CD14-positive monocyte (primary cell): ENCODE measurements at places on chromosomes 6 and 20.

- peak; percentile 10 for DNase-seq
These were observed 9.7 kb downstream of the PTCHD4 start for GRCh38 chr6:48101290-48101689.

DNA sequence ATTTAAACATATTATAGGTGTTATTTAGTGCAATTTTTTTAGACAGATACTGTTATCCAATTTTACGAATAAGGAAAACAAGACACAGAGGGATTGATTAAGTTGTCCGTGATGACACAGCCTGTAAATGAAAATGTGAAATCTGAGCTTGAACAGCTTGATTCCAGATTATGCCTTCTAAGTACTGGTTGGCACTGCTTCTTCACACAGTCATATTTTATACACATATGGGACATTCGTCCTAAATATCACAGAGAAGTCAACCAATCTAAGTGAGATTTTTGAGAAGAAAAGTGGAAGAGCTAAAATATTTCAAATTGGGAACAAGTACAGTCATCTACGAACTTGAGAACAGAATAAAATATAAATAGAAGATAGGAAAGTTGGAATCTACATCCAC is 756.3 kb downstream of the BCKDHB start:
- DNase-seq, result no peak

GRCh38 chr6:104434519-104434918 is 425.2 kb downstream of the HACE1 start:
- DNase-seq, result no peak

DNA sequence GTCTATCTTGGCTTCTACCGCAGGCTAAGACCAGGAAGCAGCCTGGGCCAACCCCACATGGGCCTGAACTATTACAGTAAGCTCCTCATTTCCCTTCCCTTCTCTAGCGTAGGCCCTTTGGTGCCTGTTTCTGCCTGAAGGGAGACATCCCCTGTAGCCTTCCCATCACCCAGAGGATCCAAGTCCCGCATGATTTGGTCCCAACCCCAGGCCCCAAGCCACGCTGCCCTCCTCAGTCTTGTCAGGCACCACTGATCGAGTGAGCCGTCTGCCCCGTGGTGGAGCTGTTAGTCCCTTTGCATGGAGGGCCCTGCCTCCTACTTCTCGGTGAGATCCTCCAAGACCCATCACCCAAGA is 46.4 kb downstream of the EBF4 start:
- DNase-seq, result no peak

- no peak for DNase-seq
These were observed 181.2 kb upstream of the JAG1 start for GRCh38 chr20:10854976-10855375.
